Activated CD4-positive, alpha-beta T cell treated with anti-CD3 and anti-CD28 coated beads, Interleukin-2, Interleukin-6, amounts not matched to agents 100 ng/mL and 50 ng/mL, durations not matched to agents 16 hours and 8 hours (primary cell): ENCODE measurements at places on chromosomes 4 and X.

DNA sequence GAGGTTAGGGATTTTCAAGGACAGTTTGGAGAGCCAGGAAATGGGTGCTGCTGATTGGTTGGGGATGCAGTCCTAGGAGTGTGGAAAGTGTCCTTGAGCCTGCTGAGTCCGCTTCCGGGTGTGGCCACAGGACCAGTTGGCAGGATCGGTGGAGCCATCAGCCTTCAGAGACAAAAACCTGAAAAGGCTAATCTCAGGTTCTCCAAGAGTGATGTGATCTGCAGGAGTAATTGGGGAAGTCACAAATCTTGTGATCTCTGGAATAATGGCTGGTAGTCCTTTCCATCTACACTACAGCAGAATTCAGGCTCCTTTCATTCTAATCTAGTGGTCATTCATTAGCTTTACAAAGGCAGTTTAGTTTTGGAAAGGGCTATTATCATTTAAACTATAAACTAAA lies 55.9 kb upstream of the BMP2K start:
- DNase-seq = no peak

- DNase-seq = no peak
These were observed 3.2 kb downstream of the GATA1 start for GRCh38 chrX:48789366-48790220.

DNA sequence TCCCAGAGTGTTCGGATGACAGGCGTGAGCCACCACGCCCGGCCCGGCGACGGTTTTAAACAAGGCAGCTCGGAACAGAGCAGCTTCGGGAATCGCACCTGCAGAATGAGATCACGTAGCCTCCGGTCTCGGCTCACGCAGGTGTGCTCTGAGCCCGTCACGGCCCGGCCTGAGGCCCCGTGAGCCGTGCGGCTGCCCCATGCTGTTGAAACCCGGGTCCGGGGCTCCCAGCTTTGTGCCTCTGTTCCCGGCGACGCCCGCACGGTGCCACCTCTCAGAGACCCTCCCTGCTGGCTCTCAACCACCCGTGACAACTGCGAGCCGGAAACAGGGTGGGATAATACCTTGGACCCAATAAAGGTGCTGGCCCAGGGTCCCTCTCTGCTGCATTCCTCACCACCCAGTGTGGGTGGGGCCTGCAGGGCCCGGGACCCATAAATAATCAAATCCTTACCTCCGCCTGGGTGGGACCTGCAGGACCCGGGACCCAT lies 13.4 kb upstream of the PLCXD1 start:
- DNase-seq = no peak

DNA sequence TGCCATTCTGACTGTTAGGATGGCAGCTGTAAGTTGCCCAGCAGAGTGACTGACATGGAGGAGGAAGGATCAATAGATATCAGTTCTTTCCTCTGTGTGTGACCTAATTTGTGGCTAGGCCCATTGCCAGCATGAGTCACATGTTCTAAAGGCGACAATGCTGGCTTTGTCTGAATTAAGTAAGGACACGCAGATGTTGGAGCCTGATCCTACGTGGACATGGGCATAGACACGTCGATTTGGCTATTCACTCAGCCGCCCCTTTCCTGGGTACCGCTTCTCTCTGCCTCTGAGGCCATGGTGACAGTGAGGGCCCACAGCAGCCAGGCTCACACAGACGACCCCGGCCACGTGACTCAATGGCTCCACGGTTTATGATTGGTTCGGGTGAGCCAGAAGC lies 16.3 kb downstream of the PROM1 start:
- DNase-seq = no peak

DNA sequence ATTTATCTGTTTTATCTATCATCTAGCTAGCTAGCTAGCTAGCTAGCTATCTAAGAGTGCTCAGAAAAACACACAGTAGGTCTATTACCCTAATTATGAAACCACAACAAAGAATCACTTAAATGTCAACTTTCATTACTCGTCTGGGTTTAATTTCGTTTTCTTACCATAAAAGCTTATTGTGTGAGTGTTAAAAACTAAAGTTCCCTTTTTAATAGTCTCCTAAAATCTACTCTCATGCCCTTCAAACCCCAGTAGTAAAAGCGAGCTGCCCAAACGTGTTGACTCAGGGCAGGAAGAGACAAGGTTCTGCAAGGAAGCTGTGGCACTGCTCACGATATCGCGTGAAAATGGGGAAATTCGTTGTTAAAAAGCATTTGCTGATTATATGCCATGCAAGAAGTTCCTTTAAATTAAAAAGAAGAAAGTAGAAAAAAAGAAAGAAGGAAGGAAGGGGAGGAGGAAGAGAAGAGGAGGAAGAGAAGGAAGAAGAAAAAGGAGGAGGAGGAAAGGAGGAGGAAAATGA lies 595 bp downstream of the MBNL3 start:
- peak; percentile 53 for DNase-seq

DNA sequence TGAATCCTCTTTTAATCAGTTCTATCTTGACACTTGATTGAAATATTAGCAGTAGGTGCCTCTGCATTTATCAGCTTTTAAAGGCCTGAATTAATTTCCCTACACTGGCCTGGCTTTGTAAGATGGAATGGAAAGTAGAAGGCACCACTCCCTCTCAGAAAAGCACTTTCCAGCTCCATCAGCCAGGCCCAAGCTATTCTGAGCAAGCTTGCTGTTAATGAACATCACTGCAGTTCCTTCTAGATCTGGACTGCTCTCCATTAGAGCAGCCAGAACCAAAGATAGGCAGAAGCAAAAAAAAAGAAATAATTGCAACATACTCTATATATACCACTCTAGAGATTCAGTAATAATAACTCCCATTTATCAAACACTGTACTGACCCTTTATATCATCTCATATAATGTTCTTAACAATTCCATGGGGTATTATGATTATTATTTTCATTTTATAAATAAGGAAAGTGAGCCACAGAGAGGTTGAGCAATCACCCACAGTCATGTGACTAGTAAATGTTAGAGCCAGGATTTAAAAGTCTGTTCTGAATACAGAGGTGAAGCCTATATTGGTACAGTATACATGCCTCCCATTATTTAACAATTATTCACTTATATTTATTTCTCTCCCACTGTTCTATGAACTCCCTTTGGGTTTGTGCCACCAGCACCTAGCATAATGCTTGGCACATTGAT lies 39.4 kb upstream of the GPC3 start:
- no peak for DNase-seq

DNA sequence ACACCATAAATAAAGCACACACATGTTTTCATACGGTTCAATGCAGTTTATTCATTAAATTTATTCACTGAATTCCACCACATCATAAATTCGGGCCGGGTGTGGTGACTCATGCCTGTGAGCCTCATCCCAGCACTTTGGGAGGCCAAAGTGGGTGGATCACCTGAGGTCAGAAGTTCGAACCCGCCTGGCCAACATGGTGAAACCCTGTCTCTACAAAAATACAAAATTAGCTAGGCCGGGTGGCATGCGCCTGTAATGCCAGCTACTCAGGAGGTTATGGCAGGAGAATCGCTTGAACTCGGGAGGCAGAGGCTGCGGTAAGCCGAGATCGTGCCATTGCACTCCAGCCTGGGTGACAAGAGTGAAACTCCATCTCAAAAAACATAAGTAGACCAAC lies 131.6 kb downstream of the PDS5A start:
- no peak for DNase-seq

DNA sequence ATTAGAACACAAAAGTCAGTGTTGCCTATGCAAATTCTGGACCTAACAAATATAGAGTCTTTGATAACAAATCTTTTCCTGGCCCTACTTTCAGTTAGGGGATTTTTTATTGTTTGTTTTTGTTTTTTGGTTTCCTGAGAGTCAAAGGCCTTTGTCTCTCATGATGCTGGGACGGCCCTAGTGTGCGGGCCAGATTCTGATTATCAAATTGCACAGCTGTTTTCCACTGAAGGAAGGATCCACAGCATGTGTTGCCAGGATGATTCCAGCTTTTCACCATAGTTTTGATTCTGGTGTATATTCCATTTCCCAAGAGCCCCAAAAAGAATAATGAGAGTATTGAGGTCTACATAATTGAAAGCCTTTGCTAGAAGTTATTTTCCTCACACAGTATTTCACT lies 248.2 kb downstream of the CAMK2D start:
- no peak for DNase-seq

- DNase-seq = no peak
These were observed 9.9 kb downstream of the APBB2 start for GRCh38 chr4:41204400-41204978.

DNA sequence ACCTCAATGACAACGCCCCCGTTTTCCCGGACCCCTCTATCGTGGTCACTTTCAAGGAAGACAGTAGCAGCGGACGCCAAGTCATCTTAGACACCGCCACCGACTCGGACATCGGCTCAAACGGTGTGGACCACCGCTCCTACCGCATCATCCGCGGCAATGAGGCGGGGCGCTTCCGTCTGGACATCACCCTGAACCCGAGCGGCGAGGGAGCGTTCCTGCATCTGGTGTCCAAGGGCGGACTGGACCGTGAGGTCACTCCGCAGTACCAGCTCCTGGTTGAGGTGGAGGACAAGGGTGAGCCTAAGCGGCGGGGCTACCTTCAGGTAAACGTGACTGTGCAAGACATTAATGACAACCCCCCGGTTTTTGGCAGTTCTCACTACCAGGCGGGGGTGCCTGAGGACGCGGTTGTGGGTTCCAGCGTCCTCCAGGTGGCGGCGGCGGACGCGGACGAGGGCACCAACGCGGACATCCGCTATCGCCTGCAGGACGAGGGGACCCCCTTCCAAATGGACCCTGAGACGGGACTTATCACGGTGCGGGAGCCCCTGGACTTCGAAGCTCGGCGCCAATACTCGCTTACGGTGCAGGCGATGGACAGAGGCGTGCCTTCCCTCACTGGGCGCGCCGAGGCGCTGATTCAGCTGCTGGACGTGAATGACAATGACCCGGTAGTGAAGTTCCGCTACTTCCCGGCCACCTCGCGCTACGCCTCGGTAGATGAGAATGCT lies 2.2 kb downstream of the FAT4 start:
- DNase-seq = no peak
